ENCODE measurements at places on chromosomes 11 and 22. TPM values are rescaled to one million over a fixed set of nuclear protein-coding genes. Genes with fewer than 3 reads are reported as not detected.

Gene SPTBN2
- 47.7 TPM for total RNA-seq

Gene CFL1
- total RNA-seq, result 2,212 TPM

Gene HTATIP2
- 78.6 TPM for total RNA-seq

- DNase-seq, result no peak
Observed at GRCh38 chr11:10461276-10461790, 6.3 kb downstream of the AMPD3 start.

GRCh38 chr11:61707574-61707973, 27.4 kb downstream of the DAGLA start:
- no peak for DNase-seq

GRCh38 chr11:96384156-96384555, 5.6 kb downstream of the CCDC82 start:
- DNase-seq, result no peak

DNA sequence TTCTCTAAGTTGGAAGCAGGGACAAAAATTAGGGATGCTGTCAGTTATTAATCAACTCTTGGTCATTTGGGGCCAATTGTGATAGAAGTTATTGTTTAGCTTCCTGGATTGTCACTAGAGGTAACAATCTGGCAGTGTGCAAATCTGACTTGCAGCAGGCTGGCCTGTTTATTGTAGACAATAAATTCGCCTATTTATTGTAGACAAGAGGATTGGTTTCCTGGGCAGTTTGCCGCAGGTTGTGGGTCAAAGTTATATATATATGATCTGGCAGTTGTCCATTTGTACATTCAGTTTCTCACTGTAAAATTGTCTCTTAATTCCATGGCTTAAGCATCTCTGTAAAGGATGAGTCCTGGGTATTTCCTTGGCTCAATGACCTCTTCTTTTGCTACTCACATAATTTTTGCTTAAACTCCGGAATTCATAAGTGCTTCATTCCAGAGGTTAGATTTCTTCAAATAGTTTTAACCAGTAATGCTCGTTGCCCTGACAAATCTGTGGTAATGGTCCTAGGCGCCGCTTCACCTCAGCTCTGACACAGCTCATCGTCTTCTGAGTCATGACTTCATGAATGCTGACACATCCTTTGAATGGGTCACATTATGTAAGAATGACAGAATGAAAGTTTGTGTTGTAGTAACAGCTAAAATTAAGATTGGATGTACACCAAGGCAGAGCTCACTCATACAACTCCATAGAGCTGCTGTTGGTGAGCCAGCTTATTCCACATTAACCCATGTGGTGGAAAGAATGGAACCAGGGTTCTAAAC, 7.8 kb upstream of the MMP3 start:
- no peak for DNase-seq

Data from glomerular endothelial cell (primary cell).